Stimulated activated CD4-positive, alpha-beta T cell treated with anti-CD3 and anti-CD28 coated beads, Interleukin-1b, Interleukin-23, amount 100 ng/mL, for 1 hour (primary cell): ENCODE measurements at places on chromosomes 2 and 18.

DNA sequence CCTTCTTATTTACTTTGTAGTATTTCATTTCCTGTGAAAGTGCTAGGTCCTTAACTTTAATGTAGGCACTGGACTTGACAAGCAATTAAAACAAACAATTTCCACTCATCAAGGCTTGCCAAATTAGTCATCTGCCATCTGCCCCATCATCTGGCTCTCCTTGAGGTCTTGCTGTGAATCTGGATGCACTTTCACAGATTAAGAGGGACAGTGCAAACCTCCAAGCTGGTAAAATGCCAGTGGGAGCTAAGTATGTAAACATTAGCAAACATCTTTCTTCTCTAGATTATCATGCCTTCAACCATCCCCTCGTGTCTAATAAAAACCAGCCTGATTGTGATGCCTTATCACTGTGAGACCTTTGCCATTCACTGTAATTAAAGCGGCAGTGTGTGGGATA is 402.9 kb downstream of the ERBB4 start:
- no peak for DNase-seq

GRCh38 chr2:15797231-15797938 is 143.0 kb upstream of the MYCN start:
- DNase-seq: no peak

DNA sequence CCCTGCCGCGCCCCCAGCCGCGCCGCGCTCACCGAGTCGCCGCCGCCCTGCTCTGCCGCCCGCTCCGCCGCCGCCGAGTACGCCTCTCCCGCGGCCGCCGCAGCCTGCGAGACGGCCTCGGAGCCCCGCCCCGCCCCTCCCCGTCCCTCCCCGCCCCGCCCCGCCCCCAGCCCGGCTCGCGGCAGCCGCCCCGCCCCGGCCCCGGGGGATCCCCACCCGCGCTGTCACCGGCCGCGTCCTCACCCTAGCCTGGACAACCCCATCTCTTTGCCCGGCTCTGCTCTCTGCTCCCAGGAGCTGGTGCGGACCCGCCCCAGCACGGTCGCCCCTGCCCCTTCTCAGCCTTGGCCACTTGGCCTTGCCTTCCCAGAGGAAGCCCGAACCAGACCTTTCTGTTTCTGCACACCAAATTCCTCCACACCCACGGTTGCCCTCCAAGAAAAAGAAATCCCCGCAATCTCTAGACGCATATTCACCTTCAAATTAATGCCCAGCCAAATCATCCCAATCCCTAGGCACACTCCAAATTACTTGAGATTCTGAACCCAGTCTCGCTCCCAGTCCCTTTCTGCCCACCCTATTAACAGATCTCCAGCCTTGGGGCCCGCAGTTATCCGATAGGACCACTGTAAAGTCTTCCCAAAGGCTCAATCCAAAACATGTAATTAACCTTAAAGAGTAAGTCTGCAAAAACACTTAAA is at the start of gene CYRIA:
TSS of gene CYRIA (minus strand) at position 87 of the 701 bp plus-strand sequence. CDS start 77,715 bp downstream, outside the sequence.
- no peak for DNase-seq

DNA sequence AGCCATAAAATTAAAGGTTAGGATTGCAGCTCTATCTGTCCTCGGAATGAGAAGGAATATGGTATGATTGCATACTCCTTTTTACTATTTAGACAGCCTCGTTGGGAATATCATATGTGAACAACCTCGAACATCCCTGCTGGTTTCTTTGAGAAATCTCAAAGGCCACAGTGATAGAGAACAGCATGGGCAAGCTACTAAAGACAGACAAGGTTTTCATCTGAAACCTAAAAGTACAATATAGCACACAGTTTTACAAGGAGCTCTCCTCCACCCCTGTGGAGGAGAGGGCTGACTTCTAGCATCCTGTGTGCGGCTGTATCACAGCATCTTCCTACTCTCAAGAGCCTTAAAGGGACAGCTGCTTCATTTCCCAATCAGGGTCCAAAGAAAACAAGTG is 104.3 kb downstream of the VWC2L start:
- no peak for DNase-seq

DNA sequence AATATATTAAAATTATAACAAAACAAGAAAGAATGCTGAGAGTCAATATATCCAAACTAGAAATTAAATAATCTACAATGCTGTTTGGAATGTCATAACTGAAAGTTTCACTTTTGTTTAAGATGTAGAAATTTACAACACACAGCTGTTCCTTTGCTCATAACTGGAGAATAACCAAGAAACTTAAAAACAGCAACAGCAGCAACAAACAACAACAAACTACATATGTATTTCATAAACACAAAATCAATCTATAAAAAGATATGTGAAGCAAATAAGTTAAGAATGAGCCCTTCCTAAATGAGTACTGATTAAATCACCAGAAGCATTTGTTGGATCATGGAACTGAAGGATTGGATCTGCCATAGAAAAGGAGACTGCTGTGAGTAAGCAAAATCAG is 456.5 kb upstream of the ZNF804A start:
- no peak for DNase-seq
